ENCODE measurements at places on chromosomes 6 and 20.

- peak; percentile 23 for DNase-seq
Measured at GRCh38 chr6:110938171-110938570, 20.3 kb upstream of the GTF3C6 start.

DNA sequence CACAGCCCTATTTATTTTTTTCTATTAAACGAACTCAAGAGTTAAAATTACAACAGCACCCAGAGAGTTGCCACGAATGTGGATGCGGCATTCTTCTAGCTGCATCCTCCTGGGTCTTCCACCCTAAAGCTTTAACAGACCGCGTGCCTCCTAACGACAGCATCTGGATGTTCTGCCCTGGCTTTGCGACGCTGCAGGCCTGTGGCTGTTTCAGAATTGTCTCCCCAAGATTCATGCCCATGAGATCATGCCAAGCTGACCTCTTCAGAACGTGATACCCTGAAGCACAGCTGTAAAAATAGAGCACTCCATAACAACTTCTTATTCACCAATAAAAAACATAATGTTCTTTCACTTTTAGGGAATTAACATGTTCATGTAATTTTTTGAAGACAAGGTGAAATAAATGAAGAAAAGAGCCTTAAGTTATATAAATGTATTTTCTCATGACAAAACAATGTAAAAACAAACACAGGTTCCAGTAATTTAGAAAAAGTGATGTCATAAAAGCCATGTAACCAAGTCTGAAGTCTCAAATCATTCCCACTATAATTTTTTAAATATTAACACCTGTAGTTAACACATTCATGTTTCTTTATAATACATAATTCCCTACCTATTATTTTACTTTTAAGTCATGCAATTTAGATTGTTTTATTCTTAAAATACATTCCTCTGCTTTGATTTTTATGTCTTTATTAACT, 26.5 kb downstream of the HIVEP2 start:
- no peak for DNase-seq

DNA sequence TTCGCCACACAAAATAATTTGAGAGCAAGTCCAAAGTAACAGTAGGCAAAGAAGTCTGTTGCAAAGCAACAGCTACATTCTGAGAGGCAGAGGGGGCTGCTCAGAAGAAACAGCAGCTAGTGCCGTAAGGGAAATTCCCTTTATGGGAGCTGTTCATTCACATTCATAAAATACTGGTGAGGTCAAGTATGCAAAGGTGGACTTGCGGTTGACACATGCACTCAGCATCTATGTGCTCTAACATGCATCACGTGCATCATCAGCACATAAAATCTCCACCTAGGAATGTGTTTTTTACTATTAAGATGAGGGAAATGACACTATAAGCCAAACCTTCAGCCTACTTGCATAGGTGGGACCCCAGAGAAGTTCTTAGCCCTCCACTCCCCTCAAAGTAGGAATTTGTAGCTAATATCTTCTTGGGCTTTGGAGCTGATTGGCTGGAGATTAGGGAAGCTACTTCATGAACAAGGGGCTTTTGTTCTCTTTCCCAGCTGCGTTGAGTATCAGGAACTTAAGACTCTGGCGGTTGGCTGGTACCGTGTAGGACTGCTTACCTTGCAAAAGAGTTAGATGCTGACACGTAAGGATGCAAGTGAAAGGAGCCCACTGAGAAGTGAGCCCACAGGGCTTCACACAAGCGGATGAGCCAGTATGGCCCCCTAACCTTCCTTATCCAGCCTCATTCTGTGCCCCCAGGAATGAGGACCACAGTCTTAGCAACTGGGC, 12.4 kb downstream of the CST3 start:
- no peak for DNase-seq

- DNase-seq, result no peak
Measured at GRCh38 chr6:1395506-1395905, 6.1 kb downstream of the FOXF2 start.

- no peak for DNase-seq
Measured at GRCh38 chr6:34259529-34260069, 10.8 kb upstream of the SMIM29 start.

Data from NK-92 treated with Interleukin-12 subunit alpha and Interleukin-12 subunit beta, amount 100 ng/mL, for 24 hours (cell line).